ENCODE measurements at places on chromosomes 2 and 18.

DNA sequence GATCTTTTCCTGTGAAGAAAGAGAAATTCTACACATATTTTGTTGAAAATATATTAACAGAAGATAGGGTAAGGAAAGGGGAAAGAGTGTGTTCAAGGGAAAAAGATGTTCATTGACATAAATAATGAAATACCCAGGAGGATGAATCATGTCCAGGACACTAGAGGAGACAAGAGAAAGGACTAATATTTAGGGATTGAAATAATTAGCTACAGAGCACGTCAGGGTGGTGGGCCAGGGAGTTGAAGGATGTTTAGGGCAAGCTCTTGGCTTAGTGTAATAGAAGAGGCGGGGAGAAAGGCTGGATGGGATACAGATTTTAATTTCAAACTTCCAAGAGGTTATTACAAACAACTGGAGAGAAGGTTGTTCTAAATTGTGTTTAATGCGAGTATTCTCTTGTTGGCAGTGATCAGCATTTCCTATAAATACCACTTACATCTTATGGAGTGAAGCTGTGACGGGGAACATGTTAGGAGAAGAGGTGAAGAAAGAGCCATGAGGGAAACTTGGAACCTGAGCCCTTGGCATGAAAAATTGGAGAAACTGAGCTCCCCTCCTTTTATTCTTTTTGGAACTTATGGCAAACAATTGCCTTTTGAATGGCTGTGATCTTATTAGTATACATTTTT lies 36.6 kb upstream of the CETN1 start:
- no peak for DNase-seq

- peak; percentile 42 for DNase-seq
Measured at GRCh38 chr2:204024503-204024902, 87.9 kb downstream of the ICOS start.

DNA sequence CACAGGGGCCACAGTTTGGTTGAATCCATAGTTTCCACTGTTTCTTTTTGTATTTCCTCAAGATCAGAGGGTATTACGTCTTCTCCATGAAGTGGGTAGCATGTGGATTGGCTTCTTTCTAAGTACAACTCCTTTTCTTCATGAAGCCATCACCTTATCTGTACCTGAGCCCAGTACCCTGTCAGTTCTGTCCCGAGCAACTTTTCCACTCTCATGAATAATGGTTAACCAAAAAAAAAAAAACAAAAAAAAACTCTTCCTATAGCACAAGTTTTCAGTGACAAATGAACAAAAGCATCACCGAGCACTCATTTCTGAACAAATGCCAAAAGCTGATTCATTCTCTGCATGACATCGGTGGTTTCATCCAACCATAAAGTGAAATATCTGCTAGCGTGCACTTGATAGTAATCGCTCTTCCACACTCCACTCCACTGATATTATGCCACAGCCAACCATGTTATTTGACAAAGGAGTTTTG lies 53.0 kb upstream of the CCDC150 start:
- peak; percentile 83 for DNase-seq

- DNase-seq: no peak
Measured at GRCh38 chr2:47300609-47301276, 102.2 kb upstream of the MSH2 start.

DNA sequence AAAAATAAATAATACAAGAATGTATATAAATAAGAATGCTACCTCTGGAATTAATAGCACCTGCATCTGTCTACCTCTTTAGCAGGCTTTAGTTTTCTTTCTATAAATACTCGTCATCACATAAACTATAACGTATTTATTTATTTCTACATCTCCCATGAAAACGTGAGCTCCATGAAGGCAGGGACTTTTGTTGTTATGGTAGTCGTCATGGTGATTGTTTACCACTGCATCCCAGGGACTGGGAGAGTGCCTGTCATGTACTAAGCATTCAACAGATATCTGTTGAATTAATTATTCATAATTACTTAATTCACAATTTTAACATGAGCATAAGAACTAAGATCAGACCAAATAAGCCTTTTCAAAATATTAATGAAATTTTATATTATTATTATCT lies 386.6 kb downstream of the NRXN1 start:
- no peak for DNase-seq

DNA sequence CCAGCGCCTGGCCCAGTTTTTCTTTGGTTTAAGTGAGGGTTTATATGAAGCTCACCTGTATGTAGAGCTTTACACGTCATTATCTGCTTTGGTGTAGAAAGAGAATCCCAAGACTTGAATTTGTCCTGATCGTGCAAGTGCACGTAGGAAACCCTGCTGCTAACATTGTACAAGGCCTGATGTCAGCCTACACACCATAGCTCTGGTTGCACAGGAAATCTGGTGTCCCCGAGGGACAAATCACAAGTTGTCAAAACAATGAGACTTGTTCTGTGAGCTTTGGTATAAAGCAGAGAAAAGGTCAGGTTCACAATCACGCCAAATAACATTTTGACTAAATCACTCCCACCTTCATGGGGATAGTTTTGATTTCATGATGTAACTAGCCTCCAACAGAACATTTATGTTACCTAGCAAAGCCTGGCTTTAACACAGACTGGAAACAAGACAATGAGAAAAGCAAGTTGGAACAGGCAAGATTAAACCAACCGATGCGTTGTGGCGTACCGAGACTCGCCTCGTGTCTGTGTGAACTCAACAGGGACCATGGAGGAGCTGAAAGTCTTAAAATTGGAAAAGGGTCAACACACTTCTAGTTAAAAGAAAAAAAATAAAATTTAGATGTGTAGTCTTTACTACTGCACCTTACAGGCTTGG lies 41.4 kb downstream of the ZAP70 start:
- no peak for DNase-seq

DNA sequence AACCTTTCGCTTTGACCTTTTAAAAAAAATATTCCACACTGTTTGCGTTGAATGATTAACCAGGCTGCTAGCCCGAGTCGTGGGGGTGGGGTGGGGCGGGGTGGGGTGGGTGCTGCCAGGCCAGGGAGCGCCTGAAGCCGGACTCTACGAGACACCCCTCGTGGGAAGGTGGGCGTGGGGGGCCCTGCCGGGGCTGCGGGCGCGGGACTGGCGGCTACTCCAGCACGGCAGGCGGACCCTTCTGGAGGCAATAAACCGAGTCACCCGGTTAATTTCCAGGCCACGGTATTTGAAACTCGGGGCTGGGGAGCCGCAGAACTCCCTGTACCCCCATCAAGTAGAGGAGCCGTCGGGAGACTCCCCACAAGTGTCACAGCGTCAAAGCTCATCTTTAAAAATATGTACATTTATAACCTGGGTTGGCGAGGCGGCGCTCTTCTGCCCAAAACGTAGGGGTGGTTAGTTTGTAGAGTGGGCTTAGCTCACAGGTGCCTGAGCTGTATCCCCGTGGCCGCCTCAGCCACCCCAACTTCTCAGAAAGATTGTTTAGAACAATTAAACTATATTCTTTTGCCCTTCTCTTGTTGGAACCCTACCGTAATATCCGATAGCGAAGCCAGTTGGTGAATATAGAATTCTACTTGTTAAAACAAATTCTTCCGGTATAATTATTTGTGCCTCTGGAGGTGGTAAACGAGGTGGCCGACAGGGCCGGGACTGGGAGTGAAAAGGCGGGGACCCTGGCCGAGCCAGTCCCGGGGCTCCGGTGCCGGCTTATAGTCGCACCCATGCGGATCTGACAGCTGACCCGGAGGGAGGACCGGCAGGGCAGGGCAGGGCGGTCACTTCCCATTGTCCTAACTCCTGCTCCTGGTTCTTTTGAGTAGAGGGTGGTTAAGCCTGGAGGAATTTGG lies 1.4 kb downstream of the B3GNT2 start:
- no peak for DNase-seq

DNA sequence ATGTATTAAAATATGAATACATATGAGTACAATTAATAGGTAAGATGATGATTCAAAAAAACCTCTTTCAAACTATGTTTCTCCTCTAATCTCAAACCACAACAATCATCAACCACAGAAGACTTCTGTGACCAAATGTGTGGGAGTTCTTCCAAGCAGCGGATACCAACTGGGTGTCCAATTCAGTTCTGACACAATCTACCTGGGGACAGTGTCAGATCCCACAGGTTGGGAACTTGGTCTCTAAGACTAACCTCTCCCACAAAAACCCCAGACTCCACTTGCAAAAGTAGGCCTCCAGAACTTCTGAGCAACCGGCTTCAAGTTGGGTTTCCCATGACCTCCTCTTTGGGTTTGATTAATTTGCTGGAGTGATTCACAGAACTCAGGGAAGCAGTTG lies 26.9 kb downstream of the FASTKD1 start:
- no peak for DNase-seq

GRCh38 chr2:1929001-1929400 lies 184.7 kb upstream of the PXDN start:
- no peak for DNase-seq

GRCh38 chr2:24453379-24454073 lies 37.5 kb upstream of the NCOA1 start:
- no peak for DNase-seq

DNA sequence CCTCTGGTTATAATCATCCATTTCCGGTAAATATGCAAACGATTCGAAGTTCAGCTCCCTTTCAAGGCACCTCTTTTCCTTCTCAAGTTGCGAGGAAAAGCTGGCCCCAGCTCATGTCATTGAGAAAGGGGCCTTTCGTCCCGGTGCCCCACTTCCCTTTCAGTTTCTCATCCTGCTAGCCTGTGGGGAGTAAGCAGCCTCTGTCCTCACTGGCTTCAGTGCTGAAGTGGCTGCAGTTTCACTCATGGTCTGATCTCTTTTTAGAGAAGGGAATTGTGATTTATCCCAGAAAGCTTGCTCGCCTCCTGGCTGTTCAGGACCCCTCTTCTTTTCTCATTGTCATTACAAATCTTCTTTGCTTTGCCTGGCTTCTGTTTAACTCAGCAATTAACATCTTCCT lies 207.5 kb downstream of the NR4A2 start:
- no peak for DNase-seq

DNA sequence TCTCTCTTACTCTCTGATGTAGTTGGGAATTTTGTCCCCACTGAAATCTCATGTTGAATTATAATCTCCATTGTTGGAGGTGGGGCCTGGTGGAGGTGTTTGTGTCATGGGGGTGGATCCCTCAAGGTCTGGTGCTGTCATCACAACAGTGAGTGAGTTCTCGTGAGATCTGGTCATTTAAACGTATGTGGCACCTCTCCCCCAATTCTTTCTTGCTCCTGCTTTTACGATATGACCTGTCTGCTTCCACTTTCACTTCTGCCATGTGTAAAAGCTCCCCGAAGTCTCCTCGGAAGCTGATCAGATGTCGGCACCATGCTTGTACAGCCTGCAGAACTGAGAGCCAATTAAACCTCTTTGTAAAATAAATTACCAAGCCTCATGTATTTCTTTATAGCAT lies 337.8 kb upstream of the CDH2 start:
- no peak for DNase-seq

- DNase-seq: no peak
Measured at GRCh38 chr18:11955239-11956029, 25.9 kb upstream of the IMPA2 start.

DNA sequence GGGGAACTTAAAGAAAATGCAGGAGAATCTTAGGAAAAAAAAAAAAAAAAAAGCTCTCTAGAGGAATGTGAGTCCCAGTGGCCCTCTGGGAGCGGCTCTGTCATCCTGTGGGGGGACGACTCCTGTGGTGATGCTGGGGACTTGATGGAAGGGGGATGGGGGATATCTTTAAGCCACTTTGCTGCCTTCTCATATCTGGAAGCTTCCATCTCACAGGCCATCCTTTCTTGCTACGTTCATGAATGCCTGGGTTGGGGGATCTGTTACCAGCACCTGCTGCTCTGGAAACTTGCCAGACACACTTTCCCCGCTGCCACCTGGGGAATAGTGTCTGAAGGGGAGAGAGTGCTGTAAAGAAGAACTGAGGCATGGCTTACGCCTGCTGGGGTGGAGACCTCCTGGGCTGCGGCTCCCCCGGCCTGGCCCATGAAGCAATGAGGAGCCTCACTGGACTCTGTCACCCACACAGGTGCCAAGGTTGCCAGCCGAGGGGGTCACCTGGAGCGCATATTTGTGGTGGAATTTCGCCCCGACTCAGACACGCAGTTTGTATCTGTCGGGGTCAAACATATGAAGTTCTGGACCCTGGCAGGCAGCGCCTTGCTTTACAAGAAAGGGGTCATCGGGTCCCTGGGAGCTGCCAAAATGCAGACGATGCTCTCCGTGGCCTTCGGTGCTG lies 92.8 kb downstream of the RTN4 start:
- DNase-seq: no peak

DNA sequence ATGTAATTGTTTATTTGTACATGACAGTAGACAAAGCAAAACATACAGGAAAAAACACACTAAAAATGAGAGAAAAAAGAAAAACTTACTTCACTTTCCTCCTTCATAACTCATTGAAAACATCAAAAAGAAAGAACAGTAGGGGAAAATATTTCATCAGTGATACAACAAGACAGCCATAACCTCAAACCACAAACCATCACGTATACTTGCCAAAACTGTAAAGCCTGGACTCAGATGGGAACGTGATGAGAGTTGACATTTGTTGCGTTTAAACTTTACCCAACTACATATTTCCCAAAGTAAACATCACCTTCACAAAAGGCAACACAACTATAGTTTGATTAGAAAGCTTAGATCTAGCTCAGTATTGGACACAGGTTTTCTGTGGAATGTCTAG lies 278.2 kb upstream of the COL3A1 start:
- peak; percentile 25 for DNase-seq

DNA sequence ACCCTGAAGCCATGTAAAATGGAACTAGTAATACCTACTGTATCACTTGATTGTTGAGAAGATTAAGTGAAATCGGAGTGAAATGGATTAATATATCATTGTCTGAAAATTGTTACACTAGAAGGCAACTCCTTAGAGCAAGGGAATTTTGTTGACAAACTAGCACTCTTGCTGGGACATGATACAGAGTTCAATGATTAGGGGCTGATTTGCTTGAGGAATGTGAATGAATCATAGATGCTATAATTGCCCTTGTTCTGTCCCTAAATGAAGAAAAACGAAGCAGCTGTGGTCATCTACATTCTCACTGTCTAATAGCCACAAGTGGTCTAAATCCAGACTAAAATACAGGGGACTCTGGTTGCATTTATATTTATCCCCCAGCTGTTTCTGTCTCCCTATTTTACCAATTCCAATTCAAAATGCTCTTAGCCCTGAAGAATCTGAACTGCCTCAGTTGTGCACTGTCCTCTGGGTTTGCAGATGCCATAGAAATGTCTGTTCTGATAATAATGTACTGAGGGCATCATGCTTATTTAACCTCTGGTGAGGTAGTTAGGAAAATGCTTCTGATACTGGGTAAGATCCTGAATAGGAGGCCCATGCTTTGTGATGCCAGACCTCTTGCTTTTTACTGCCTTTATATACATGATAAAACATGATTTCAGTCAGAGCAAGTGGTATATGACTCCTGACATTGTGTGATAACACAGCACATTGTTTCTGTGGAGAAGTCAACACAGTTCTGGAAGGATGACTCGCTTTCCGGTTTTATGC lies 382.1 kb downstream of the NRXN1 start:
- DNase-seq: peak; percentile 14

All from kidney glomerular epithelial cell (primary cell).